ENCODE measurements at places on chromosomes 6 and 20. TPM values are rescaled to one million over a fixed set of nuclear protein-coding genes. Genes with fewer than 3 reads are reported as not detected.

DNA sequence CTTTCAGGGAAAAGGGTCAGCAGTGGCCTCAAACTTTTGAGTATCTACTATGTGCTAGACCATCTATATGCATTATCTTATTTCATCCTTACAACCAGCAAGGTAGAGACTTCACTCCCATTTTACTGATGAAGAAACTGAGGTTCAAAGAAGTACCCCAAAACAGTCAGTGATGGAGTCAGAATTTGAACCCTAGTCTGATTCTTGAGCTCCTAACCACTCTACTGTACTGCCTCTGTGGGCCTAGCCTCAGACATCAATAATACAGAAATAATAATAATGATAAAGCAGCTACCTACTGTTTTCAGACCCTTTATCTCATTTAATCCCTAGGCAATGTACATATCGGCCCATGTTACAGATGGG, 8.4 kb downstream of the ADA start:
- no peak for DNase-seq

The MATN4 gene
- not detected for total RNA-seq

- DNase-seq, result no peak
Measured at GRCh38 chr6:39075807-39076622, 27.4 kb downstream of the GLP1R start.

The TFAP2B gene
- not detected for total RNA-seq

DNA sequence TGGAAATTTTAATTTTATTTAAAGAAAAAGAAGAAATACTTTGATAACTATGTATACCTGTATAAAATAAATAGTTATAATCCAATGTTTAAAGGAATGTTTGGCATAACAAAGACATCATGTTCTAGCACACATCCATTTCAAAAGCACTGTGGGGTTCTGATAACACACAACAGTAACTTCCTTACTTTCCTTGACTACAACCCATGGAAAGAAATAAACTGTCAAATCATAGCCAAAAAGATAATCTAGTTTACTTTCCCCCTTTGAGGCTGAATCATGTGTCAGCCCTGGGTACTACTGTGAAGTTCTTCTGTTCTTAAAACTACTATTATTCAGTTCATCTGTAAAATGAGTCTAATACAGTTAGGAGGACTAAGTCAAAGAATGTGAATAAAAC, 61.4 kb upstream of the PKIB start:
- no peak for DNase-seq
